ENCODE measurements at places on chromosomes 4 and X. TPM values are rescaled to one million over a fixed set of nuclear protein-coding genes. Genes with fewer than 3 reads are reported as not detected.

DNA sequence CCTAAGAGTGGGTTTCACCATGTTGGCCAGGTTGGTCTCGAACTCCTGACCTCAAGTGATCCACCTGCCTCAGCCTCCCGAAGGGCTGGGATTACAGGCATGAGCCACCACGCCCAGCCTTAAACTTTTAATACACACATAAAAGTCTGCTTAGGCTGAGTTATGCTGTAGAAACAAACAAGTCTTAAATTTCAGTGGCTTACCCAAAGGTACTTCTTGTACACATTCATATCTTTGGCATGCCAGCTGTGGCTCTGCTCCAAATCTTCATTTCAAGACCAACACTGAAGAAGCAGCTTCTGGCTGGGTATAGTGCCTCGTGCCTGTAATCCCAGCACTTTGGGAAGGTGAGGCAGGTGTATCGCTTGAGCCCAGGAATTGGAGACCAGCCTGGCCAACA, 80.3 kb downstream of the PPEF2 start:
- no peak for DNase-seq
- no peaks in the 10 kb centered on the region for H3K4me1 ChIP-seq
- H3K36me3 ChIP-seq: no peaks in the 10 kb centered on the region
- no peaks in the 10 kb centered on the region for H3K27me3 ChIP-seq
- H3K4me3 ChIP-seq: no peak overlapping the region
- H3K27ac ChIP-seq: no peak overlapping the region

GRCh38 chr4:158253350-158253980, 43.2 kb downstream of the TMEM144 start:
- no peak overlapping the region for H3K4me3 ChIP-seq
- no peaks in the 10 kb centered on the region for H3K4me1 ChIP-seq
- no peaks in the 10 kb centered on the region for H3K27me3 ChIP-seq
- H3K27ac ChIP-seq: no peak overlapping the region
- DNase-seq: no peak

GRCh38 chr4:139825523-139826014, 159.9 kb downstream of the MGST2 start:
- no peaks in the 10 kb centered on the region for H3K27me3 ChIP-seq
- no peak for DNase-seq
- H3K4me3 ChIP-seq: no peak overlapping the region
- no peak overlapping the region for H3K27ac ChIP-seq

LONRF3 gene
- total RNA-seq: 9.8 TPM

ZDHHC15 gene
- 3.4 TPM for total RNA-seq
